Ecto neural progenitor cell (in vitro differentiated cells): ENCODE measurements at places on chromosomes 5 and 9.

DNA sequence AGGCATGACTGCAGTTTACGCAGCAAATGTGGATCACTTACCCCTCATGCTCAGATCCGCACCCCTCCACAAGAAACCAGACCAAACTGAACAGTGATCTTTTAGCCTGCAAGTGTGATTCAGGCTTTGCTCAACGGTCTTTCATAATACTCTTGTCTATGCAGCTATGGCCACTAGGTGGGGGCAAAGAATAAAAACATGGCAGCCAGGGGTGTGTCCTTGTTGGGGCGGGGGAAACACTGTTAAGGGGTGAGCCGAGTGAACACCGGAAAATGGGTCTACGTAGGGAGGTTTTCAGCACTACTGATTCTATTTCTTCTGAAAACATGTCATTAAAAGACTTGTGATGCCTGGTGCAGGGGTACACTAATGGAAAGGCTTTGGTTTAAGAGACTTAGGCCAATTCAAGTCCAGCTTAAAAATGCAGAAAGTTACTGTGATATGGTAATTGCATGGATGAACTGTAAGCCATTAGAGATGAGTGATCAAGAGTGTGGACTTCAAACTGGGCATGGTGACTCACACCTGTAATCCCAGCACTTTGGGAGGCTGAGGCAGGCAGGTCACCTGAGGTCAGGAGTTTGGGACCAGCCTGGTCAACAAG, 49.9 kb upstream of the GPR151 start:
- peak; percentile 66 for DNase-seq

GRCh38 chr5:135493406-135494180, 41.4 kb upstream of the TIFAB start:
- peak; percentile 42 for DNase-seq

DNA sequence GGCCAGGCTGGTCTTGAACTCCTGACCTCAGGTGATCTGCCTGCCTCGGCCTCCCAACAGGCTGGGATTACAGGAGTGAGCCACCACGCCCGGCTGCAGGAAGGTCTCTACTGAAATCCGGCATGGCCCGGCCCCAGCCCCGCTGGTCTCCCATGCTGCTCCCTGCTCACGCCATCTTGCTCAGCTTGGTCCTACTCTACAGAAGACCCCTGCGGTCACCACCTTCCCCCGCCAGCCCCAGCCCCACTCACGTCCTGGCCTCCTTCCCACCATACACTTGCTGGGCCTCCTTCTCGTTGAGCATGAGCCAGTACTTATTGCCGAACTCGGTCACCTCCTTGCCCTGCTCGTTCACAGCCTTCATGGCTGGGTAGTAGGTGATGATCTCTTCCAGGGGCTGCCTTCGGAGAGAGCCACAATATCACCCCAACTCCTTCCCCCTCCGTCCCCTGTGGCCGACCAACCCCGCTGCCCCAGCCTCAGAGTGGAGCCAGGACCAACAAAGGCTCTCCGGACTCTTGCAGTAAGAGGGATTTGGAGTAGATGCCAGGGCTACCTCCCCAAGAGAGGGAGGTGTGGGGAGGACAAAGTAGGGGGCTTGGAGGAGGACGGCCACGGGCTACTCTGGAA, 4.0 kb downstream of the PTGES2 start:
- DNase-seq: no peak

DNA sequence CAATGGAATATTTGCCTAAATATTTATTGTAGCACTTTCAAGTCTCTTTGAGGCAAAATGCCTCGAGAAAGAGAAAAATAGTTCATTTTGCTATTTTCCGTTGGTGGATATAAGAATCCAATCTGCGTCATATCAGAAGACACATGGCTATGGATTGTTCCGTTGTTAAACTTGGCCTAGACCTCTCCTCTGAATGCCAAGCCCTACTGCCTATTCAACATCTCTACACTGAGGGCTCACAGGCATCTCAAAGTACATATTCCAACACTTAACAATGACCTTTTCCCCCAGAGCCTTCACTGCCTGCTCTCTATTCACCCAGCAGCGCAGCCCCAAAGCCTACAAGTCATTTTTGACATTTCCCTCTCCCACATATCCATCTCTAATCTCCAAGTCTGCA, 350.1 kb downstream of the GLIS3 start:
- no peak for DNase-seq

- DNase-seq: no peak
Observed at GRCh38 chr9:6944093-6944551, 186.3 kb downstream of the KDM4C start.

GRCh38 chr9:131296460-131296859, 6.9 kb downstream of the PLPP7 start:
- no peak for DNase-seq

GRCh38 chr5:55702598-55703345, 9.4 kb downstream of the SLC38A9 start:
- DNase-seq: no peak

DNA sequence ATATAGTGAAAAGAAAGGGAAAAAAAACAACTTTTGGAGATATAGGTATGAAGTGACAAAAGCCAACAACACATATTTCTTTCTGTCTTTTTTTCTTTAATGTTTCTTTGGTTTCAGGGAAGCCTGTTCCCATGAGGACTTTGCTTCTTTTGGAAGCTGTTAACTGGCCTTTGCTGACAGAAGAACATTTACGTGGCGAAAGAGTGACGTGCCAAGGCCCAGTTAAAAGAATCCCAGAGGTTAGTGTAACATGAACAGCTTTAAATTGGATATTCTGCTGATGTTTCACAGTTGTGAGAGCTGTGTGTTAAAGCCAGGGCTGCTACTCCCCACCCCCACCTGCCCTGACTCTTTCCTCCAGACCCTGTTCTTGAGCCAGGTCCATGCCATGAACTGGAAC, 275.9 kb downstream of the CRB2 start:
- no peak for DNase-seq

DNA sequence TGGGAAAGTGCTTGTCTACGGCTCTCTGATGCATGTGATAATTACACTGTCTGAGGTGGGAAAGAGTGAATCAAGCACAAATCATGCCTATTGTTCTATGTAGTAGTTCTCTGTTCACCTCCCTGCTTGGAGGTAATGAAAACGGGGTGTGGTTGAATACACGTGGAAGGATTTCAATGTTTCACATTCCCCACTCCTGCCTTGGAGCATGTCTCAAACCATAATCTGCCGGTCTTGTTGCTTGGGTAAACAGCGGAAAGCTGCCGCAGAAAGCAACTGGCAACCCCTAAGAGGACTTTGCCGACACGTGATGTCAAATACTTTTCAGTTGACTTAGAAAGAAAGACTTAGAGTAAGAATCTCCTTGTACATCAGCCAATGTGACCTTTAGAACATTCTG, 63.5 kb upstream of the MOCS2 start:
- DNase-seq: no peak

- no peak for DNase-seq
Observed at GRCh38 chr5:142527664-142528295, 158.1 kb downstream of the FGF1 start.

DNA sequence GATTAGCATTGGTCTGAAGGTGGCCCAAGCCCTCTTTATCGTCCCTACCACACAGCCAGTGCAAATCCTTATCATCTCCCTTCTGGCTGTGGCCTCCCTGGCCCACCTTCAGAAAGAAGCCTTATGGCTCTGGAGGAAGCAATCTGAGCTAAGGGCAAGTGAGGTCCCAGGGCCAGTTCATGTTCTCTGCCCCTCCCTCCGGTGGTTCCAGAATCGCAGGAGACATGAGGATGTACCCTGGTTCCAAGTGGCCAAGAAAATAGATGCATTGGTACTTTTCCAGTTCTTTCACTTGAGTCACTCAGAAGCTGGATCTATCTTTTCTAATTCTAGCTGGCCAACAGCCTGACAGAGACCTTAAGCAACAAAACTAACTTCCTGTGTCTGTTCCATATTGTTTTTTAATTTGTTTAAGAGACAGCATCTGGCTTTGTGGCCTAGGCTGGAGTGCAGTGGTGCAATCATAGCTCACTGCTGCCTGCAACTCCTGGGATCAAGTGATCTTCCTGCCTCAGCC, 60.7 kb downstream of the LHFPL2 start:
- no peak for DNase-seq

GRCh38 chr9:110579034-110579861, at the start of gene SVEP1:
SVEP1 (minus strand) TSS chr9:110579741; CDS start chr9:110579543, 198 bp downstream.
- peak; percentile 74 for DNase-seq

GRCh38 chr5:140587495-140587894, 22.9 kb downstream of the SLC35A4 start:
- no peak for DNase-seq

GRCh38 chr5:77937015-77937908, 161.1 kb upstream of the TBCA start:
- DNase-seq: no peak

GRCh38 chr9:104608336-104608735, 2.9 kb upstream of the OR13C2 start:
- DNase-seq: no peak

GRCh38 chr9:77939149-77939668, 92.4 kb downstream of the GNAQ start:
- no peak for DNase-seq

- DNase-seq: no peak
Observed at GRCh38 chr9:20570756-20571155, 51.5 kb downstream of the MLLT3 start.

GRCh38 chr5:57986761-57987341, 473.0 kb downstream of the PLK2 start:
- DNase-seq: peak; percentile 46

DNA sequence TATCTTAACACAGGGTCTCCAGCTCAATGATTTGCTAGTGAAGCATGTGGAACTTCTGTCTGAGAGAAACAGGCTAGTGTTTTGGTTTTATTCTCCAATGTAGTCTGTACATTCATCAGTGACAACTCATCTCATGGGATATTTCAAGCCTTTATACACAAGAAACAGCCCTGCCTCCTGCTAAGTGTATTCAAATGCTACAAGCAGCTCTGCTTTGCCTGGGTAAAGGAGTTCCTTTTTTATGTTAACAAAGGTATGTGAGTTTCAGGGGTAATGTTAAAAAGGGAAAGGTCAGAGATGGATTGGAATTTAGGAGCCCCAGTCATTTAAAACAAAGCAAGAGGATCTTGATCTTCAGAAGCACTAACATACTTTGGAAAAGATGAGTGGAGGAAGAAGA, 498.7 kb downstream of the ISL1 start:
- no peak for DNase-seq

GRCh38 chr5:21152611-21153010, 1164.6 kb upstream of the CDH18 start:
- no peak for DNase-seq

DNA sequence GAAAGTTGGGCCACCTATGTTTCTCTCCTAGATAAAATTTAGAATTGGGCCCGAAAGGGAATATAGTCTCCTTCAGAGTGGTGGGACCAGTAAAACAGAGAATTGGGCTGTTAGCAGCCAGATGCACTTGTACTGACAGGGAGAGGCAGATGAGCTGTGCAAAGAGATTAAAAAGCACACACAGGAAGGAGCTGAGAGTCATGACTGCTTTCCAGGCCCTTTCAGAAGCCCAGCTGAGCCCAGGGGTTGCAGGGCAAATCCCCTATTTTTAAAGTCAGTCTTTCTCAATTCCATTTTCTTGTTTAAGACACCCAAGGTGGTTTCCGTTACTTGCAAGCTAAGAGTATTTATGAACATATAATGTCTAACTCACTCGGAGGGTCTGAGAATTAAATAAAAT, 130.4 kb downstream of the PRELID2 start:
- no peak for DNase-seq

DNA sequence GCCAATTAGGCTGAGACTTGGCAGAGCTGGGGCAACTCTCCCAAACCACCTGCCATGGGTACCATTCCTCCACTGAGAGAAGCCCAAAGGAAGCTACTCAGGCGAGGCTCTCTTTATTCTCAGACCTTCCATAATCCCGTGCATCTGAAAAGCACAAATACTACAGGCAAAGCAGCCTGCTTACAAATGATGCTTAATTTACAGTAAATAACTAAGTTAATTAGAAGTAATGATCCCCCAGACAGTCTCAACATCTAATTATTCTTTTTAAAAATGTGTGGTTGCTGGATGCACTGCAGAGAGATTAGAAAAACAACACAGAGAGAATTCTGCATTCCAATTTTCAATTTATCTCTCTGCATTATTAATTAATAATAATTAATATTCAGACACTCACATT, 53.1 kb downstream of the AK8 start:
- no peak for DNase-seq

- no peak for DNase-seq
Observed at GRCh38 chr9:92315456-92315855, 9.7 kb downstream of the NOL8 start.

GRCh38 chr9:38362852-38363588, 29.5 kb upstream of the ALDH1B1 start:
- DNase-seq: no peak

GRCh38 chr5:10586008-10586407, 22.1 kb downstream of the ANKRD33B start:
- DNase-seq: no peak

DNA sequence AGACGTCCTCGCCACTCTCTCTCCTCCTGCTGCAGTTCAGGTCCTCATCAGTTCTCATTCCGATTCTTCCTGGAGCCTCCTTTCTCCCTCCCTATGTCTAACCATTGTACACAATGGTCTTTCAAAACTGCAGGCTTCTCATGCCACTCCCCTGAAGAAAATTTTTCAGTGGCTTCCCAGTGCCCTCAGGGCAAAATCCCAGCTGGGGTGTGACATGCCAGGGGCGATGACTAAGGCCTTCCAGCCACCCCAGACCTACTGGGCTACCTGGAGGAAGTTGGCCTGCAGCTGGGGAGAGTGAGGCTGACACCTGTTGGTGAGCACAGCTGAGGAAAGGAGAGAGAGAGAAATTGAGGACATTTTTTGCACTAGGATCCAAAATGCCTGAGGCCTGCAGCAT, 65.2 kb downstream of the SREK1 start:
- DNase-seq: no peak

DNA sequence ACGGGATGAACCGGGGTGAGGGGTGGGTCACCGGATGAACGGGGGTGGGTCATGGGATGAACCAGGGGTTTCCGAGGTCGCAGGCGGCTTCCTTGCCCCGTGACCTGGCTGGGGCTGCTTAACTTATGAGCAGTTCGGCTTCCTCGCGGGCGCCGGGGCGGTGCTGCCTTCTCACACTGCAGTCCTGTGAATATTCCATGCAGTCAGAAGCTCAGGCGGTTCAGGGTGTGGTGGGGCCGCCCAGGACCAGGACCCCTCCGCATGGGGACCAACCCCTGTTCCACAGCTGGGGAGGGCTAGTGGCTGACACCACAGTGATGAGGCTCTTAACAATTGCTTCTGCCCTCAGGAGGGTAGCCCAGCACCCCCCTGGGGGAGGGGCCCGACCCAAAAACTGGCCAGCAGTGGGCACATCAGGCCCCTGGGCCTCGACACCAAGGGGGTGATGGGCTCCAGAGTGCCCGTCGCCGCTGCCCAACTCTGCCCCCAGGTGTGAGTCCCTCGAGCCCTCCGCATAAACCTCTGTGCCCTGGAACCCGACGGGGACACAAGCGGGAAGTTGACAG, 30.9 kb upstream of the SLC9A3 start:
- DNase-seq: no peak
